ENCODE measurements at places on chromosomes 13 and 19. TPM values are rescaled to one million over a fixed set of nuclear protein-coding genes. Genes with fewer than 3 reads are reported as not detected.

DNA sequence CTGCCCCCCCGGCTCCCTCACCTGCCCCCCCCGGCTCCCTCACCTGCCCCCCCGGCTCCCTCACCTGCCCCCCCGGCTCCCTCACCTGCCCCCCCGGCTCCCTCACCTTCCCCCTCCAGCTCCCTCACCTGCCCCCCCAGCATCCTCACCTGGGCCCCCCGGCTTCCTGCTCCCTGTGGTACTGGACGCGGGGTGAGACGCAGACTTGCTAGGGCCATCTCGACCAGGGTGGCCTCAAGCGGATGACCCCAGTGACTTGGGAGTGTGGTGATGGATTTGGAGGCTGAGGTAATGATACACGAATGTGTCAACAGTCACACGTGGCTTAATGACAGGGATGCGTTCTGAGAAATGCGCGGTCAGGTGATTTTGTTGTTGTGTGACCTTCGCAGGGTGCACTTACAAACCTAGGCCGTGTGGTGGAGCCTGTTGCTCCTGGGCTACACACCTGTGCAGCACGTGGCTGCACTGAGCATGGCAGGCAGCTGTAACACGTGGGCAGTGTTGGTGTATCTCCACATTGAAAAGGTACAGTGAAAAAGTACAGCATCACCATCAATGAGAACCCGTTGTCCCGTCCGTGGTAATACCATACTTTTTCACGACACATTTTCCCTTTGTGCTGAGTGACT lies 197.8 kb downstream of the TEX29 start:
- DNase-seq, result no peak

DNA sequence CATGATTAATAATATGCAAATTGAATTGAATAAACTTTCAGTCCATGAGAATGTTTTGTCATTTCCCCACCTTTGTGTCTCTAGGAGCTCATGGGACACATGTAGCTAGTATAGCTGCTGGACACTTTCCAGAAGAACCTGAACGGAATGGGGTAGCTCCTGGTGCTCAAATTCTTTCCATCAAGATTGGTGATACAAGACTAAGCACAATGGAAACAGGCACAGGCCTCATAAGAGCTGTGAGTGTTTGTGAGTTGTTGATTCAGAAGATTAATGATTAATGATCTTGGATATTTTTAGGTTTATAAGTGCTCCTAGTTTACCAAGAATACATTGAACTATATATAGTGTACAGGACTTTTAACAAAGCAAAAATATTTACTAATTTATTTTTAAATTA lies 30.1 kb downstream of the TPP2 start:
- no peak for DNase-seq

The N4BP2L1 gene
- 6.3 TPM for total RNA-seq

The FCAR gene
- total RNA-seq, result not detected

The ERICH4 gene
- total RNA-seq, result not detected

DNA sequence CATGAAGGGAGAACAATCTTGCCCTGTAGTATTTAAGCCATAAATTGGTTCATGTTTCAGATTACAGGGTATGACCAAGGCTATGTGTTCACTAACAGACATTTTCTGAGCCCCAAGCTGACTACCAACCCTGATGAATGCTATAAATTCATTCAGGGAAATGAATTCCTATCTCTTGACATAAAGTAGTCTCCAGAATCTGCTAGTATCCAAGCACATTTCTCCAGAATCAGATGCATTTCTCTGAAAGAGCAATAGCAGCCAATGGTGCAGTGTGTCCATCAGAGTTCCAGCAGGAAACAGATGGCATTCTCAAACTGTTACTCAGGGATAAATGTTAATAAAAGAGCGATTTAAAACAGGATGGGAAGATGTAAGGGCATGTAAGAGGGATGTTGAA lies 226.4 kb downstream of the COG6 start:
- DNase-seq, result no peak

The ABHD17A gene
- 39.2 TPM for total RNA-seq

The BEST2 gene
- total RNA-seq, result 0.04 TPM

DNA sequence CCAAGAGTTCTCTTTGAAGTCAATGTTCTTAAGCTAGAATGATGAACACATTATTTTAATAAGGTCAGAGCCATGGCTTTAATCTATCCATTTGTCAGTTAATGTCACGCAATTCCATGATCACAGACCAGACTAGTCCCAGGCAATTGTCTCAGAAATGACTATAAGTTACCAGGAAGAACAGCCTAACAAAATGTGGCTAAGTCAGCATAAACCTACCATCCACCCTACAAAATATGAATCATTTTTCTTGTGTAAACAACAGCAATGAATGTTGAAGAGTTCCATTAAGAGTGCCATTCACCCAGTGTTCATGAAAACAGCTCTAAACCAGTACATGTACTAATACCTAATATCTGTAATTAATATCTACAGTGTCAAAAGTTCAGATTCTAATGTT lies 127.5 kb downstream of the KCTD12 start:
- DNase-seq, result no peak

The FXYD1 gene
- not detected for total RNA-seq

GRCh38 chr13:20173116-20173746 lies 12.4 kb upstream of the GJA3 start:
- no peak for DNase-seq

GRCh38 chr13:60514891-60515290 lies 117.9 kb downstream of the TDRD3 start:
- no peak for DNase-seq

- DNase-seq, result no peak
Measured at GRCh38 chr19:50362030-50362412, 3.4 kb downstream of the NAPSA start.

GRCh38 chr19:38632476-38633213 lies 13.7 kb downstream of the EIF3K start:
- DNase-seq, result no peak

GRCh38 chr19:5997371-5997770 lies 19.4 kb upstream of the RANBP3 start:
- DNase-seq, result no peak

GRCh38 chr19:14614099-14614412 lies 31.2 kb downstream of the CLEC17A start:
- no peak for DNase-seq

GRCh38 chr13:43129066-43129465 lies 105.7 kb downstream of the DNAJC15 start:
- no peak for DNase-seq

- DNase-seq, result no peak
Measured at GRCh38 chr19:38655148-38655824, 7.8 kb downstream of the ACTN4 start.

GRCh38 chr13:94056362-94056990 lies 423.0 kb downstream of the DCT start:
- no peak for DNase-seq

- DNase-seq, result no peak
Measured at GRCh38 chr13:112556600-112556999, 31.4 kb downstream of the TUBGCP3 start.

- DNase-seq, result no peak
Measured at GRCh38 chr13:27965740-27966640, 3.1 kb downstream of the CDX2 start.

The KLHL1 gene
- total RNA-seq, result not detected

DNA sequence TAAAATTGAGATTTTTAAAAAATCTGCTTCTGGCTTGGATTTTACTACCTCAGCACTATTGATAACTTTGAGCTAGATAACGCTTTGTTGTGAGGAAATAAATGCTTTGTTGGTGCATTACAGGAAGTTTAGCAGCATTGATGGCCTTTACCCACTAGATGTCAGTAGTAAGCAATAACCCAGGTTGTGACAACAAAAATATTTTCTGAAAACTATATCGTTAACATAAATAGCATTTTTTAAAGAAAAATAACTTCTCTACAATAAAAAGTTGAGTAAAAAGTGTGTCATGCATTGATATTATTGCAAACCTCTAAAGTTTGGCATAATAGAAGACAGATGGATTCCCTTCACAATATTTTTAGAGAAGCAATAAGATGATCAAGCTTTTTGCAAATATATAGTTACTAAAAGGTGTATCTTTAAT lies 1246.5 kb downstream of the UQCRFS1 start:
- no peak for DNase-seq

DNA sequence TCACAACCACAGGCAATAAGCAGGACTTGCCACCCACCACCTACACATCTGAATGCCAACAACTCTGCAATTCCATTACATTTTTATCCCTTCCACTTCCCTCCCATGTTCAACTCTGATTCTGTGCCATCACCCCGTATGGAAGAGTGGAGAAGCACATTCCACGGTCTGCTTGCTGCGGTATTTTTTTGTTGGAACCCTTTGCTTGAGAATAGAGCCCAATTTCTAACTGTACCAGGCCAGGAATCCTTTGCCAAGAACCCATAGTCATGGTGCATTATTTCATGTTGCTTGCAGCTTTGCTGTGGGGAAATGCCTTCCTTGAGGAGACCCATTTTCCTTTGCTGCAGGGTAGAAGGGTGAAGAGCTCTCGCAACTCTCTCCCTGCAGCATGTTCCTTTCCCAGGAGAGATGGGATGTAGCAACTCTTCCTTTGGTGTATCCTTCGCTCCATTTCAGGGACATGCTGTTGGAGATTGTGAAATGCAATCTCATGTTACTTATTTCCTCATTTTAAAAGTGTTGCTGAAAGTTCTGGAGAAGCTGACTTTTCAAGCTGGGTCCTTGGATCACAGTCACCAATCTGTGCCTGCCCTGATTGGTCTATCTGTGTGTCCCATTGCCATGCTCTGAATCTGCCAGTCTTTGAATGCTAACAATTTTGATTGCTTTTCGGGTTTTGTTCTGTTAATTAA lies 69.8 kb upstream of the STARD13 start:
- DNase-seq, result no peak

- DNase-seq, result no peak
Measured at GRCh38 chr13:110332750-110333149, 25.7 kb downstream of the COL4A2 start.

- no peak for DNase-seq
Measured at GRCh38 chr13:113304121-113304520, 7.1 kb downstream of the LAMP1 start.

- DNase-seq, result no peak
Measured at GRCh38 chr13:99859178-99860177, 112.1 kb downstream of the ZIC5 start.

All from SJCRH30 (cell line).